ENCODE measurements at places on chromosomes 2 and 18.

DNA sequence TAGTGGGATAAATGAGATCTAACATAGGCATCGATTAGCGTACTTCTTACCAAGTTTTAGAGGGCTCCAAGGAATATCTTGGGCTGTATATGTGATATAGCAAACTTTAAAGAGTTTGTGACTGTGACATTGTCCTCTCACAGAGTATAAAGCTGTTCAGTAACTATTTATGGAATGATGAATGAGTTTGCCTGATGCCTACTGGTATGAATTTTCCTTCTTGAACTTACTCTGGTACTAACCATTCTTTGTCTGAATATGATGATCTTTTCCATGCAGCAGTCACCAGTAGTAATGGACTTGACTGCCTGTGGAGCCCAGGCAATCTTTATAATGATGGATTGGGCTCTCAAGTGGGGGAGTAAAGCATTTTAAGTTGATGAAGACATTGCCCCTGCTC lies 120.5 kb downstream of the PARD3B start:
- no peak for DNase-seq

DNA sequence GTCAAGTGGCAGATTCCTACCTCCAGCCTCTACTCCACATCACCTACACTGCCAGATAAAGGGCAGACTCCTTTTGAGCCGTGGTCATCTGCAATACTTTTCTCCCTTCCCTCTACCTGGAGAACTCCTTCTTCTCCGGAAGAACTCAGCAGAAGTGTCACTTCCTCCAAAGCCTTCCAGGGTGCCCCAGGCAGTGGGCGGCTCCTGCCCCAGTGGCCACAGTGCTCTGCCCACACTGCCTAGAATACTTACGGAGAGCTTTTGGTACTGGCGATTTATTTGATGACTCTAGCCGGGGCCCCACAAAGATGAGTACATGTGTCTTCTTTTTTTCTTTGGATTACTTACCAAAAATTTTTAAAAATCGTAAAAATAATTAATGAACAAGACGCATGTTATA lies 39.7 kb downstream of the FOSL2 start:
- DNase-seq = no peak

DNA sequence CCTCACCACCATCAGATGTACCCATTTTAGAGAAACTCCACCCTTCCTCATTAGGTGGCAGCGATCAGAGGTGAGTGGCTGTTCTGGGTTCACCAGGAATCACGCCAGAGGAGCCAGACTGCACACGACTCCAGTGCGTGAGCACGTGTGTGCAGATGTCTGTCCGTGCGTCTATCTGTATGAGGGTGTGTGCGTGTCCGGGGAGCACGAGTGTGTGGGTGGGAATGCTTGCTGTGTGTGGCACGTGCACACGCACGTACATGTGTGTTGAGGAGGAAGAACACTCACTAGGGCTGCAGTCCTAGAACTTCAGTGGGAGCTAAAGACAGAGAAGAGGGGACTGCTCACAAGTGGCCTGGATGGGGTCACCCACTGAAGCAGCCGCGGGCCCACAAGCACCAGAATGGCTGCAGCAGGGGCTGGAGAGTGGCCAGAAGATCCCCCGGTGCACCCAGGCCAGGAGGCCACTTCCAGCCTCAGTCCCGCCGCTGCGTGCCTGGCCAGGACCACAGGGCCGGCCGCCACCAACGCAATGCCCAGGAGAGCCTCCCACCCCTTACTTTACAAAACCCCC lies 13.9 kb downstream of the HDAC4 start:
- DNase-seq = no peak

GRCh38 chr2:101893681-101894381 lies 97.9 kb upstream of the IL1R2 start:
- no peak for DNase-seq

GRCh38 chr2:235810252-235810651 lies 316.4 kb downstream of the AGAP1 start:
- no peak for DNase-seq

GRCh38 chr2:144343145-144343544 lies 176.8 kb downstream of the ZEB2 start:
- DNase-seq = no peak

- no peak for DNase-seq
These were observed 26.1 kb upstream of the FN1 start for GRCh38 chr2:215461836-215462532.

GRCh38 chr2:130736487-130736886 lies 7.6 kb downstream of the GPR148 start:
- peak; percentile 22 for DNase-seq

GRCh38 chr2:216205486-216205885 lies 96.3 kb downstream of the XRCC5 start:
- no peak for DNase-seq

- DNase-seq = no peak
These were observed 46.3 kb upstream of the VIT start for GRCh38 chr2:36650031-36650829.

- DNase-seq = no peak
These were observed at the start of gene MOCOS for GRCh38 chr18:36187193-36187825. Gene MOCOS, plus strand, starts transcription at chr18:36187497. Its CDS starts 43 bp downstream, at chr18:36187540.

DNA sequence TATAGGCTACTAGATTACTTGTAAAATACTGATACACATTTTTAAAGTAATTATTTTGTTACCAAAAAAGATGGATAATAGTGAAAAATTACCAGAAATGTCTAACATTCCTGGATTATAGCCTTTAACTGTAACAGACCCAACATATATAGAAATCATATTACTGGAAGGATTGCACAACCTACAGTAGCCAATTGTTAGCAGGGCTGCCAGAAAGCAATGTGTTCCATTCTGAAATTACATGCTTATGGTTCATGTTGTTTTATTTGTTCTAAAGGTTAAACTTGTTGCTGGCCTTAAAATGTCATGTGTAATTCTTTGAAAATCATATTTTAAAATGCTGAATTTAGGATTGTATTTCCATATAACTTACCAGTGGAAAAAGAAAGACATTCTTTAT lies 793.6 kb upstream of the ACVR2A start:
- DNase-seq = no peak

GRCh38 chr2:224909885-224910573 lies 132.2 kb downstream of the DOCK10 start:
- peak; percentile 4 for DNase-seq

DNA sequence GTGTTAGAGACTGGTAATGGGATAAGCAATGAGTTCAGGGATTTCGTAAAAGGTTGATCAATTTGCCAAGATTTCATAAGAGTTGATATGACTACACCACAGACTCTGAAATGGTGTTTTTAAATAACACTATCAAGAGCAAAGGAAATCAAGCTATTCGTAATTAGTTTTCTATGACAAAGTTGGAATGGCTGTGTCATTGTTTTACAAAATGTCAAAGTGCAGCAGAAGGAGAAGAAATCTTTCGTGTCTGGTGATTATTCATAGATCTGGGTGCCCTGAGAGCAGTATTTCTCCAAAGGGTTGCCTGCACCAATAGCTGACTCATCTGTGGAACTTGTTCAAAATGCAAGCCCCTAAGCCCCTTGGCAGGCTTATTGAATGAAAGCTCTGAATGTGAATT lies 70.1 kb downstream of the NABP1 start:
- no peak for DNase-seq

GRCh38 chr2:118925476-118925875 lies 16.5 kb upstream of the MARCO start:
- DNase-seq = no peak

DNA sequence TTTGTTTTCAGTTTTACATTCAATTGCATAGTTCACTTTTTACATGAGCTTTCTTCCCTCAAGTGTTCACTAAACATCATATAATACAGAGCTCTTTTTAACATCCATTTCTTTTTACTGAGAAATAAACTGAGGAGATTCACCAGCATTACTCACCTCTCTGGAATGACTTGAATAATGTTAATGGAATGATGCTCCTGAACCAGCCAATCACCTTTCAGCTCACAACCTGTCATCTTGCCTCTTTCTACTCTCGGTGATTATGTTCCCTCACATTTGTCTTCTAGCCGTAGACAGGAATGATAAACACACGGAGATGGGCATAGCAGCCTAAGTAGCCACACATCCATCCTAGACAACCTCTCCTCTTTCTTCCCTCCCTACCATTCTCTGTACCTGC lies 301.7 kb downstream of the PAX3 start:
- DNase-seq = no peak

DNA sequence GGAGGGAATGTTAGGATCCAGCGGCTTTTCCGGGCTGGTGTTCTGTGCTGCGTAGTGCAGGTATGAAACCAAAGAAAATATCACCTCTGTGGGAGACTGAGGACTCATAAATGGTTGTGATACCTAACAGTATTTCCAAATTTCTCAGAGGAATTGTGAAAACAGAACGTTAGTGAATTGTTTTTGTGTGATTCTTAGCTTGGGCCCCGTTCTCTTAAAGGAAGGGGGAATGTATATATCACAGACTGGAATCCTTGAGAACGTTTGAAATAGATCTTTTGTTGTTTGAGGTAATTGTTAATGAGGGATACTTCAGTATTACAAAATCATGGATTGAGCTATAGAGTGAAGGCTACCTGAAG lies 834 bp downstream of the ZNF638 start:
- no peak for DNase-seq

DNA sequence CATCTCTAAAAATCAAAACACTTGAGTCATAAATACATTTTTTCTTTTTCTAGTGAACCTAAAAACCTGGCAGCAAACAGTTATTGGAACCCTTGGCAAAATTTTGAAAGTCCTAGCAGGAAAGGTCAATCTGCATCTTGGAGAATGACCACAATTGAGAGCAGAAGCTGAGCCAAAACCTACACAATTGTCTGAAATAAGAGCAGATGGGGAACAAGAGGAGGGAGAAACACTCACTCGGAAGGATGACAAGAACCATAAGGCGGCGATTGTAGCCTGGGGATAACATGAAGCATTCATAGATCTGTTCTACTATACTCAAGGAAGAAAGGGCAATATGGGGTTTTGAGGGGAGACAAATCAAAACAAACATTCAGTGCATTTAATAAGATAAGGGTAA lies 117.0 kb downstream of the CHN1 start:
- DNase-seq = no peak

DNA sequence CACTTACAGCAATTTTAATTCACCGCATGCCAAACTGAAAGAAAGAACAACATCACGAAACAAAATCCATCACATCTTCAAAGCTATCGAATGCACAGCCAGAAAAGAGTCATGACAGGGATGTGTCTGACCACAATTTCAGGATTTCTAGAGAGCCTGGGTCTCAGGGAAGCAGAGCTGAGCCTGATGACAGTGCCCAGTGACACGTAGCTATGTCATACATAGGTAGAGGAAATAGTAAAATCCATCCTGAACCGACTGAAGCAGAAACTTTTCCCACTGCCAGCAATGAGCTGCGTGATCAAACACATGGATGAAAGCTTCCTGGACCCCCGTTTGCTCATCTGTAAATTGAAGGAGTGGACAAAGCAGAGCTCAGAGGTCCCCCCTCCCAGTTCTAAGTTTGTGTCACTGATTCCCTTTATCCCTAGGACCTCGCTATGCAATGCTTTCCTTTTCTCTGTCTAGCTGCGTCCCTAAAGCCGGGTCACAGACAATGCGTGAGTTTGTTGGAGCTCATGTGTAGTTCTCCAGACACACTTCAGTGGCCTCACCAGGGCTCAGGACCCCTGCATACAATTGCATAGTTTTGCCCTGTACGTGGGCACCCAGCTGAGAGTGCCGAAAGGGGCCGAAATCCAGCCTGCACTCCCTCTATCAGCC lies 37.6 kb downstream of the CCBE1 start:
- no peak for DNase-seq

- no peak for DNase-seq
These were observed at the start of gene TMEM163 for GRCh38 chr2:134718817-134719814. Gene TMEM163, minus strand, starts transcription at chr2:134719000.

DNA sequence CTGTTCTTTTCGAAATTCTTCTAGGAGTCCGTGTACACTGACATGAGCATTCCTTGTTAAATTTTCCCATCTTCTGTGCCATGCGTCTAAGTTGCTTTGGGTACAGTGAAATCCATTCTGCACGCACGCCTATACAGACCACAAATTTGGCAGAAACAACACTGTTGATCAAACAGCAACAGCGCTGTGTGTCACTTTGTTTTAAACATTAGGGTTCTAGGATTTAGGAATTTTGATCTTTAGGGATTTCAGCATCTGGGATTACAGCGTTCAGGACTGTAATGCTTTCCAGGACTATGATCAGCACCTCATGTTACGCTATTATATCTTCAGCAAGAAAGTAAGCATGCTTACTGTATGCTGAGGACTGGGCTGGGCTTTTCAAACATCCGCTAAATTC lies 47.1 kb upstream of the FHL2 start:
- no peak for DNase-seq

DNA sequence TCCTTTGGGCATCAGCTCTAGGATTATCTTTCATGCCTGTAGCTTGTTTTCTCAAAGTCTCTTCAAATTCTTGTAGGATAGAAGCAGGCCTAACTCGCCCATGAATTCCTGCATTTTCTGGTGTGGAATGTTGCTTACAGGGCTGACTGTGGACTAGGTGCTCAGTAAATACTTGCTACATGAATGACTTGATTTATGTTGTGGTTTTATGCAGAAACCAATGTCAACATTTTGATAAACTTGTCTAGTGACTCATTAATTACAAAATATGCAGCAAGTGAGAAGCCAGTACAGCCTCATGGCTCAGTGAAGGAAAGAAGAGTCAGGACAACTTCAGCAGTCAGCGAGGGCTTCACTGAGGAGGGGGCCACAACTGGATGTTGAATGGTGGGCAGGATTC lies 110.6 kb upstream of the SIX2 start:
- no peak for DNase-seq

- no peak for DNase-seq
These were observed 22.6 kb downstream of the EIF4E2 start for GRCh38 chr2:232573042-232573441.

GRCh38 chr18:75110311-75110710 lies 98.6 kb downstream of the PTGR3 start:
- DNase-seq = no peak

GRCh38 chr2:120826260-120826648 lies 90.6 kb downstream of the GLI2 start:
- peak; percentile 66 for DNase-seq

- DNase-seq = no peak
These were observed 430 bp upstream of the CELF4 start for GRCh38 chr18:37565977-37566478.

DNA sequence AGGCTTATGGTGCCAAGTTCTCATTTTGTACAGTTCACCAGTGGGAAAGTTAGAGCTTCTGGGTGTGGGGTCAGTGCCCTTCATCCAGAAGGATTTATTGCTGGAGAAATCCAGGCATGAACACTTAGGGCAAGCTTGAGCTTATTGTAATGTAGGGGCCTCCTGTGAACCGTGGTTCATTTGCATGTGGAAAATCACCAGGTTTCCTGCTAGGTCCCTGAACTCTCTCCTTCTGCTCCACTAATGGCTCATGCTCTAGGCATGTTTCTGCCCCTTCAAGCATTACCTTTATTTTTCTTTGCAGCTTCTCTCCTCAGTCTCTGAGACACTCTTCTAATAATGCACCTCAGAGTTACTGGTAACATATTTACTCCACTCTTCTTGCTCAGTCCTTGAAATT lies 79.3 kb upstream of the FAM98A start:
- DNase-seq = no peak

- no peak for DNase-seq
These were observed 76.4 kb upstream of the ZEB2 start for GRCh38 chr2:144596073-144596871.

GRCh38 chr2:181657379-181657778 lies 474 bp upstream of the CERKL start:
- no peak for DNase-seq

GRCh38 chr2:237525559-237526157 lies 38.6 kb downstream of the MLPH start:
- DNase-seq = no peak

All from NCI-H1694 (cell line).